ENCODE measurements at places on chromosomes 12 and 14.

GRCh38 chr14:89288114-89288513 is 128.9 kb downstream of the FOXN3 start:
- DNase-seq: no peak

GRCh38 chr12:42588524-42589464 is 752 bp downstream of the PRICKLE1 start:
- peak; percentile 74 for DNase-seq

GRCh38 chr12:26471560-26471959 is 276.2 kb downstream of the SSPN start:
- DNase-seq: no peak

- no peak for DNase-seq
Observed at GRCh38 chr14:78083837-78084236, 86.3 kb upstream of the NRXN3 start.

GRCh38 chr14:104794993-104795780 is at the start of gene AKT1:
Gene AKT1, minus strand, starts transcription at chr14:104795748. Its CDS starts 3,105 bp downstream, at chr14:104792643.
- DNase-seq: no peak

DNA sequence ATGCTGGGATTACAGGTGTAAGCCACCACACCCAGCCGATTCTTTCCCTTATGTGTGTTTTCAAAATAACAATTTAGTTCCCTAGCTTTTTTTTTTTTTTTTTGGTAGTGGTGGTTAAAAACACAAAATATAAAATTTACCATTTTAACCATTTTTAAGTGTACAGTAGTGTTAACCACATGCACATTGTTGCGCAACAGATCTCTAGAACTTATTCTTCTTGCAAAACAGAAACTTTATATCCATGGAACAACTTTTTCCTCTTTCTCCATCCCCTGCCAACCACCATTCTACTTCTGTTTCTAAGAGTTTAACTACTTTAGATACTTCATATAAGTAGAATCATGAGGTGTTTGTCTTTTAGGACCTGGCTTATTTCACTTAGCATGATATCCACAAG is 1.1 kb upstream of the NDUFA12 start:
- no peak for DNase-seq

DNA sequence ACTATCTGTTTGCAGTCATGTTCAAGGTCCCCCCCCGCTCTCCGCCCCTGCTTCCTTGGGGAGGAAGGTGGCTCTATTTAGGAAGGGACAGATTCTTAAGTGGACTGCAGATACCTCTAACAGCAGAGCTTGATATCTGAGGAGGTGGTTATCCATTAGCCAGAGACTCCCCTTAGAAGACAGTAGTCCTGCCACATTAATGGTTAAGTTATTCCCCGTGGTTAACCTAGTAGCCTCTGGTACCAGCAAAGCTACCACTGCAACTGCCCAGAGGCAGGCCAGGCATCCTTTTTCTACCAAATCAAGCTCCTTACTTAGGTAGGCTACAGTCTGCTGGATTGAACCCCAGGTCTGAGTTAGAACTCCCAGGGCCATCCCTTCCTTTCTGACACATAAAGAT is 162.1 kb upstream of the AVPR1A start:
- no peak for DNase-seq

- DNase-seq: peak; percentile 72
Observed at GRCh38 chr14:24296341-24297157, 3.0 kb downstream of the DHRS1 start.

GRCh38 chr12:78062786-78063185 is 232.1 kb downstream of the NAV3 start:
- DNase-seq: peak; percentile 31

DNA sequence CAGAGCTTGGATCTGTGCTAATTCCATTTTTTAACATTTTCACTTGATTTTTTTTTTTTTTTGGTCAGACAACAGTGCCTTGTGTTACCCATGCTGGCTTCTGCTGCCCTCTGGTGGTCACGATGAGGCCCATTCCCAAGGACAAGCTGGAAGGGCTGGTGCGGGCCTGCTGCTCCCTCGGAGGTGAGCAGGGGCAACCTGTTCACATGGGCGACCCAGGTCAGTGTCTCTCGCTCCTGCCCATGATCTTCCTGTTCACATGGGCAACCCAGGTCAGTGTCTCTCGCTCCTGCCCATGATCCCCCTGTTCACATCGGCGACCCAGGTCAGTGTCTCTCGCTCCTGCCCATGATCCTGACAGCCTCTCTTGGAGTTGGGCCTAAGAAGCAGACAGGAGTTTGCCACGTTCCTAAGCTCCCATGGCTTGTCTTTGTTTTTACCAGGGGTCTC is 59.4 kb downstream of the DGLUCY start:
- DNase-seq: peak; percentile 82

- no peak for DNase-seq
Observed at GRCh38 chr12:67558775-67559174, 89.8 kb upstream of the DYRK2 start.

- DNase-seq: no peak
Observed at GRCh38 chr14:96816281-96816680, 19.1 kb downstream of the VRK1 start.

- DNase-seq: no peak
Observed at GRCh38 chr14:66069830-66070541, 416.2 kb upstream of the CCDC196 start.

DNA sequence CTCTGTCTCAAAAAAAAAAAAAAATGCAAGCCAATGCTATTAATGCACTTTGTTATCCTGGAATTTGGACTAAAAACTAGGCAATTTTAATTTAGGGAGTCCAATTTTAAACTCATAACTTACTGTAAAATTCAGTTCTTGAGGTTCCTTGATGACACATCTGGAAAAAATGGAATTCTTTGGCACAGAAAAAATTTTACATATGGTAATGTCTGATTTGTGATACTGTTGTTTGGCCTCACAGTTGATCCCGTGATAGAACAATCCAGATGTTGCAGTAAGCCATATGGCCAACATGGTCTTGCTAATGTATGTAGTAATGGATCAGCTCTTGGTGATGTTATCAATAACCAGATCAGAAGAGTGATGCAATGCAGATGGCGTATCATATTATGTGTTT is 1089.8 kb downstream of the FLRT2 start:
- DNase-seq: no peak

GRCh38 chr14:48690349-48690748 is 895.8 kb downstream of the RPS29 start:
- no peak for DNase-seq

- DNase-seq: no peak
Observed at GRCh38 chr14:38824706-38825105, 278.3 kb downstream of the SEC23A start.

GRCh38 chr12:123354600-123354999 is 10.0 kb downstream of the SBNO1 start:
- DNase-seq: no peak

DNA sequence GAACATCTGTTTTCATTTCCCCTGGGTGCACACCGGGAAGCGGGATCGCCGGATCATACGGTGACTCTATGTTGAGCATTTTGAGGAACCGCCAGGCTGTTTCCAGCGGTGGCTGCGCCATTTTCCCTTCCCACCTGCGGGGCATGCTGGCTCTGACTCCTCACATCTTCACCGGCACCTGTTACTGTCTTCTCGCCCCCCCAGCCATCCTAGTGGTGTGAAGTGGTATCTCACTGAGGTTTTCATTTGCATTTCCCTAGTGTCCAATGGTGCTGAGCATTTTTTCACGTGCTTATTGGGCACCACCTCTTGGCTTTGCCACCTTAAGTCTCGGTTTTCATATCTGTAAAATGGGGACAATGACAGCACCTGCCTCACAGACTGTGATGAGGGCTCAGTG is 44.1 kb upstream of the EML1 start:
- no peak for DNase-seq

DNA sequence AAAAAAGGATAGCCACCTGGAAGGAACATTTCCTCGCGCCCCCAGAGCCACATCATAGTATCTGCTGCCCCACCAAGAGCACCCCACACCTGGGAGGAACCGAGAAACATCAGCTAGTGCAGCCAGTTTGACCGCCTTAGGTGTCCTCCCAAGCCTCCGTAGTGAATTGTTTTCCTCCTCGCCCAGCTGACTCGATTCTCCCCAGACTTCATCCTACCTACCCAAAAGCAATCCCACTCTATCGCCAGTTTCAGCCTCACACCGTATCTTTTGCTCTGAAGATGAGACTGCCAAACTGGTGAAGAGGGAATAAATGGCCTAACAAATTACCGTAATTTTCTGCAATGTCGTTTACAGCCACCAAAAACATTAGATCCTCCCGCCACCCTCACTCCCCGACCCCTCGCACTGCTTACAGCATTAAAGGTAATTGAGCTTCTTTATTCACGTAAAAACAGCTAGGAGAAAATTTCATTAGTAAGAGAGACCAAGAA is 1.2 kb upstream of the SLC11A2 start:
- DNase-seq: no peak

DNA sequence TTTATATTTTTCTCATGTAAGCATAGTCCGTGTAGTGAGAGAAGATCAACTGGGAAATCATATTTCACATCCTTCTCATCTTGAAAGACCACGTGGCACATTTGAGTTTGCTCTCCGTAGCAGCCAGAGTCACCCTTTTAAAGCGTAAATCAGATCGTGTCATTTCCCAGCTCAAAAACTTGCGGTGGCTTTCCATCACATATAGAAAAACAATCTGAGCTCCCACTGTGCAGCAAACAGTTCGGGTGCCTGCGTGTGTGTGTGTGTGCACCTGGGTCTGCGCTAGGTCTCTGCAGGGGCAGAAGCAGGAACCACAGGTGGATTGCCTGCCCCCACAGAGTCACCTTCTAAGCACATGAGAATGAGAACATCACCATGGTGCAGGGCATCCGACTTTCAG is 338.2 kb downstream of the TRHDE start:
- DNase-seq: no peak
